ENCODE measurements at places on chromosomes 4 and X.

DNA sequence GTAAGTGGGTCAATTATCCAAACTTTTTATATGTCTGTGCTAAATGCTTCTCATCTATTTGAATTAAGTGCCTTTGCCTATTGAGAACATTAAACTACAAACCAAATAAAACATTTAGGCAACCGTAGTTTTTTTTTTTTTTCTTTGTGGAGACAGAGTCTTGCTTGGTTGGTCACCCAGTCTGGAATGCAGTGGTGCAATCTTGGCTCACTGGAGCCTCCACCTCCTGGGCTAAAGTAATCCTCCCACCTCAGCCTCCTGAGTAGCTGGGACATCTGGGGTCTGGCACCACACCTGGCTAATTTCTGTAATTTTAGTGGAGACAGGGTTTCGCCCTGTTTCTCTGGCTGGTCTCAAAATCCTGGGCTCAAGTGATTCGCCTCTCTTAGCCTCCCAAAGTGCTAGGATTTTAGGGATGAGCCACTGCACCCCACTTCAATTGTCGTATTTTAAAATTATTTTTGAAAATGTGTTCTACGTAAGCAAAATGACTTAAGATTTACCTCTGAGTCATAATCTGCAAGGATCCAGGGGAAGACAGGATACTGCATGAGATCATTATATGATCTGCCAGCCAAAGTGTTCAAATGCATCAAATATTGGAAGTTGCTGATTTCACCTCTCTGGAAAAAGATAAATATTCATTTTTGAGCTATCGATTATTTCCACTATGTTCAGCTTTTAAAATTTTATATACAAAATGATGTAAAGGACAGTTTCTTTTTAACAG, 125.6 kb downstream of the CDS1 start:
- DNase-seq, result no peak

DNA sequence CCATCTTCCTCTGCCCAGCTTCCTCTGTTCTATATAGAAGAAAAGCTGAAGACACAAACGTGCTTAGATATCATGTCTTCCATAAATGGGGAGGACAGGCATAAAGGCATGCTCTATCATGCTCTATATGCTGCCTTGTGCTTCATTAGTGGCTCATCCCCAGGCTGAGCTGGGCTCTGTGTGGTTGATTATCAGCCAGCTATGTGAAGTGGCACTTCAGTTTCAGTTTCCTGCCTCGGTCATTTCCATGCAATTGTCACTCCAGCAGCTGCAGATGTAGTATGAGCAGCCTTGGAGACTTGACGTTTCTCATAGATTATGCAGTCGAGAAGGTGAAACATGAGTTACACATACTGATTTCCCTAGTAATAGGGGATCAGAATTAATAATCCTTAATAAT, 106.2 kb downstream of the SYTL5 start:
- DNase-seq, result no peak

DNA sequence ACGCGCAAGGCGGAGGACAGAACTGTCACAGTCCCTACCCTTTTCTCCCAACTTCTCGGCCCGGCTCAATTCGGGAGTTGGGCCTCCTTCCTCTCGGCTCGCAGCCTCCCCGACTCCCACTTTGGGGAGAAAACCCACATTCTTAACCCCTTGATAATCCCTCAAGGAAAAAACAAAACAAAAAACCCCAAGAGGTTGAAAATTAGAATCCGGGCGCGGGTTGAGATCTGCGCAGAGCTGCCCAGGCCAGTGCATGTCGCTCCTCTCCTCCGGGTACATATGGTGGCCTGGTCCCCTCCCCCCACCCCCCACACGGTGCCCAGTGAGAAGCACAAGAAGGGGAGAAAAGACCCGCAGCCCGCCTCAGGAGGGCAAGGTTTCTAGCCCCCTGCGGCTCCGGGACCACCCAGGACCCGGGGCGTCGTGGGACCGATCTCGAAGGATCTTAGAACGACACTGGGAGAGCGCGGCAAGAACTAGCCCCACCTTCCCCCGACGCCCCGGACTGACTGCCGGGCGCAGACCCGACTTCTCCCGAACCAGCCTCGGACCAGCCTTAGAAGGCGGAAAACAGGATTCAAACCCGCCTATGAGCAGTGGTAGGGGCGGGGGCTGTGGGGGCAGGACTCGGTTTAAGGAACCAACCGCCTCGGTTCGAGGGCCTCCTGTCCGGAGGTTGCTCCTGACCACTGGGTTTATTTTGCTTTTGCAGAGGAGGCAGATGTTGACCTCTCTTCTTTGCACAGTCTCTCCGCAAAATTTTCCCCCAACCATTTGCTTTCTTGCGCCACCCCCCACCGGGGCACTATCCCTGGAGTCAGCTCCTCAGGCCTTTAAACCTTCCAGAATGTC, 2.5 kb upstream of the PDGFRA start:
- no peak for DNase-seq

DNA sequence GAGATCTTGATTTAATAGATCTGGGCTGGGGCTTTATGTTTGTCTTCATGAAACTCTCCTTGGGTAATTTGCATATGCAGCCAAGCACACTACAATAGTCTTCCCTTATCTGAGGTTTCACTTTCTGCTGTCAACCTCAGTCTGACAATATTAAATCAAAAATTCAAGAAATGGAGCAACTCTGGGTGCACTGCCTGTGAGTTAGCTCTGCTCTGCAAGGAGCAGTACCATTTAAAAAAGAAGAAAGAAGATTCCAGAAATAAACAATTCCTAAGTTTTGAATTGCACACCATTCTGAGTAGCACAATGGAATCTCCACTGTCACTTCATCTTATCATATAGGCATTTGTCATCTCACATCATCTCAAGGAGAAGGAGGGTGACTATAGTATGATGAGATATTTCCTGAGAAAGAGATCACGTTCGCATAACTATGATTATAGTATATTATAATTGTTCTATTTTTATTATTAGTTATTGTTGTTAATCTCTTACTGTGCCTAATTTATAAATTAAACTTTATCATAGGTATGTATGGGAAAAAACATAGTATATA, 9.4 kb downstream of the FNIP2 start:
- no peak for DNase-seq

GRCh38 chr4:93649828-93650227, 178.7 kb upstream of the ATOH1 start:
- no peak for DNase-seq

- no peak for DNase-seq
Observed at GRCh38 chrX:106612393-106612763, 600 bp downstream of the RADX start.

- no peak for DNase-seq
Observed at GRCh38 chr4:3239998-3240920, 8.7 kb upstream of the MSANTD1 start.

DNA sequence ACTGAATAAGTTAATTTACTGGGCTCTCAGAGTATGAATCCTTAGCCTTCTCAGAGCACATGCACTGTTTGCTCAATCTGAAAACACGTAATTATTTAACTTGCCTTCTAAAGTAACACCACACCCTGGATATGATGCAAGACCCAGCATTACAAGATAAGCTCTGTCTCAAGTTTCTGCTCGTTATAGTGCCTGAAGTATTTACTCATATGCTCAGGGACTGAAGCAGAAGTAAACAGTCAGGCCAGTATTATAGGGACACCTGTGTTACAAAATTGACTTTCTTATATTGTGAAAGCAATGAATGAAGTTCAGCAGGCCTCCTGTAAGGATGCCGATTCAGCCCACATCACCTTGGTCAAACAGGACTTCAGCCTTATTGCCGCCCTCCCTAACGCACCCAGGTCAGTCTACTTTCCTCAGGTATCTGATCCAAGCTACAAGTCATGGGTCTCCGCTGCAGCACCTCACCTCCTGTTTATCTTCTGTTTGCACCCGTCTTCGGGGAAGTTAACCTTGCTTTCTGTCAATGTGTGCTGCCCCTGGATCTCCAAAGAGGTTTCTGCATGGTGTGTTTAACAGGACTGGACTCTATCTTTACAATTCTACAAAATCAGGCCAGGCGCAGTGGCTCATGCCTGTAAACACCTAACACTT, 42.8 kb upstream of the KLF3 start:
- DNase-seq, result no peak

GRCh38 chr4:76752861-76753501, 145.0 kb downstream of the SOWAHB start:
- no peak for DNase-seq

DNA sequence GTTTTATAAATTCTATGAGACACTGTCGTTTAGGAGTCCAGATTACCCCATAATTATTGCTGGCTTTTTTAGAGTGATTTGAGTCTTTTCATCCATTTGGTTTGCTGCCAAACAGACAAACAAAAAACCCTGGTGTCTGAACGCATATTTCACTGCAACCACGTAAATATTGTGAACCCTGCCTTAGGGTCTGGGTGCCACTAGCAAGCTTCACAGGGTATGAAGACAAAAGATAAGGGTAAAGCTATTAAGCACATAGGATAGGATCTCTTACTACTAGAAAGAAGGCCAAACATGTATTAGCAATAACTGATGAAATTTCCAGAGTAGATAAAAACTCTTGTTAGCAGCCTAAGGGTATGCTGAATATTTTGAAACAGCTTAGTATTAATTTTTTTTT, 143.3 kb downstream of the BANK1 start:
- no peak for DNase-seq

DNA sequence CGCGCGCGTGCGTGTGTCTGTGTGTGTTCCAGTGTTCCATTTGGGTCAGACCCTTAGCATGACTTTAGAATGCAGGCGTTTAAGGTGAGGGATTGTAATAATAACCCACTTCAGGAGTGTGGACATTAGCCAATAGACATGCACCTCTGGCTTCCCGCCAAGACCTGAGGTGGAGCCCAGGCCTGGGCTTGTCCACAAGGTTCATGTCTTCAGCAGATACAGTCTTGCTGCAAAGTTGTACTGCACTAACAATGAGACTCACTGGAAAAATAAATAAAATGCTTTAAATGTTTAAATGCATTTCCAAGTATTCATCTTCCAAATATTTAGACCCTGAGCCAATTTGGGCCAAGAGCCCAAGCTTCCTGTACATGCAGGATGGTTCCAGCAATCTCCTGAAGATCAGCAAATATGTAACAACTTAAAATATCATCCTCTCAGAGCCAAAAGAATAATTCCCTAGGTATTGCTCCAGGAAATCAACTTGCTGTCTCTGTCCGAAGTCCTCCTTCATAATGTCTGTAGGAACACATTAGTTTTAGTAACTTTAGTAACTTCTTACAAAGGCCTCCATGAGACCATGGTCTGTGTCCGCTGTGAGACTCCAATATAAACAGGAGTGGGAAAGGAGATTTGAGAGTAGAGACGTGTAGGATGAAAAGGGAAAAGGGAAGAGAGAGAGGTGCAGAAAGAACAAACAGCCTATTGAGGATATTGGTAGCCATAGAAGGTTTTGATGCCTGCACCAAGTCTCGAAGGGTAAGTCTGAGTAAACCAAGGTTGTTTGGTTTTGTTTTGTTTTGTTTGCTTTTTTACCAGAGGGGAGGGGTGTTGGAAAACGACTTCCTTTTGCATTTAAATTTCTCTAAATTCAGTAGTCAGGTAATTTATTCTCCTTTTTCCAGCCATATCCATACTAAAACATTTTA, 98.5 kb upstream of the KLF3 start:
- DNase-seq, result no peak

GRCh38 chr4:22420291-22420690, 95.6 kb downstream of the ADGRA3 start:
- no peak for DNase-seq

DNA sequence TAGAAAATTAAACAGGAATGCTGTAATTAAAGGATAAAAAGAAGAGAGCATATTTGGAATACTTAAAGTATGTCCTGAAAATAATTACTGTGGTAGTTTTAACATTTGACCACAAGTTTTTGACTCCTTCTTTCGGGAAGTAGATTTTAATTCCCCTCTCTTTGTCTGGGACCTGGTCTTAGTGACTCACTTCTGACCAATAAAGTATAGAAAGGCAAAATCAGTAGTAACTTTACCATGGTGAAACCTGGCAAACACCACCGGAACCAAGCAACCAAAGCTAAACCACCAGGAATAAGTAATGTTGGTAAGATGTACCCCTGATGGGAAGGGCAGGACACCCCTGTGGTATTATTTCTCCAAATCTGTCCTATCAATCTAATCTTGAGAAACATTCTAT, 314.8 kb downstream of the PDHA2 start:
- DNase-seq, result no peak

DNA sequence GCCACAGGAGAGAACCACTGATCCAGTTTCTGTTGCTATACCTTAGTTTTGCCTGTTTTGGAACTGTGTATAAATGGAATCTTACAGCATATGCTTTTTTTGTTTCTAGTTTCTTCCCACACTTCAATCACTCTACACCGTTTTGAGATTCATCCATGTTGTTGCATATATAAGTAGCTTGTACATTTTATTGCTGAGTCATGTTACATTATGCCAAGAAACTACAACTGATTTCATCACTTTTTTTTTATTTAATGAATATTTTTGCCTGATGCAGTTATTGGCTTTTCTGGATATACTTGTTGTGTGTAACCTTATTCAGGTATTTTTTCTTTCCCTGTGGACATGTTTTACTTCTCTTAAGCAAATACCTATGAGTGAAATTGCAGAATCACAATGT, 1135.9 kb downstream of the RAPGEF2 start:
- no peak for DNase-seq

DNA sequence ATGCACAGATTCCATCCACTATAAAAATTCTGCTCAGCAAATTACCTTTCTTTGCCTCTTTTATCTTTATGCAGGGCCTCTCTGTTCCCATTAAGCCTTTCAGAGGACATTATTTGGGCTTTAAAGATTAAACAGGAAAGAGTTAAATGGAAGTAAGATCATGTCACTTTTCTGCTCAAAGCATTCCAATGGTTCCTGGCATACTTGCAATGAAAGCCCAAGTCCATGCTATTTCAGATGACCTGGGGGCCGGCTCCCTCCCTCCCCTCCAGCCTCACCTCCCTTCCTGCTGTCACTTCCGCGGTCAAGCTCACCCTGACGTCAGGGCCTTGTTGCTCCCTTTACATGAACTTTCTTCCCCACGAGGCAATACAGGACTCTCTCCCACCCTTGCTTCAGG, 125.5 kb downstream of the C4orf51 start:
- no peak for DNase-seq

DNA sequence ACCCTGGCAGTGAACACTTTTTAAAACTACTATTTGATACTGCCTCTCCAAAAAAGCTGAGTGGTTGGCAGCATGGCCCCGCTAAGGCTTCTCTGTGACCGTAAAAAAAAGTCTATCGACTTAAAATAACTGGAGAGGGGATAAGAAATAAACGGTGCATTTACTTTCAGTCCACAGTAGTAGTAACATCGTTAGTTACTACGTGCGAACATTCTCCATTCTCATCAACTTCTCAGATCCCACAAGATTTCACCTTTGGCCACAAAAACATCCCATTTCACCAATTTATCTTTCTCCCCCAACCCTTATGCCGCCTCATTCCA, 524 bp upstream of the EXOSC9 start:
- DNase-seq, result no peak

GRCh38 chrX:45766981-45767501, 566.4 kb upstream of the DIPK2B start:
- DNase-seq, result no peak

DNA sequence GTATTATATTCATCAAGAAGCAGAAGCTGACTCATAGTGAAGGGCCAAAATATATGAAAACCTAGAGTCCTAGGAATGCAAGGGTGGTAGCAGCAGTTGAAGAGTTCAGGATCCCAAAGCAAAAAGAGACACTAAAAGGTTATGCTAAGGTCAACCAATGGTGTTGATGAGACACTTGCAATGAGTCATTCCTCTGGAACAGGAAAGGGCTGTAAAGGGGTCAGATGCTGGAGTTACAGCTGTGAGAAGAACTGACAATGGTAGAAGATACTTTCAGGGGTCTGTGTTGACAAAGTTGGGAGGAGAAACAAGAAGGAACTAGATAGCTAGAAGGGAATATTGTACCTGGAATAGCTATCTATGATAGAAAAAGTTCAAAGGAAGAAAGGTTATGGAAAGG, 47.5 kb downstream of the ZGRF1 start:
- DNase-seq, result no peak

Measured in activated T-helper 1 cell treated with Interleukin-2 at 50 U/mL for 16 hours (primary cell).